ENCODE measurements at places on chromosomes 13 and 19.
A peak's percentile ranks its signal among the peaks of the same experiment; 100 is the strongest.

DNA sequence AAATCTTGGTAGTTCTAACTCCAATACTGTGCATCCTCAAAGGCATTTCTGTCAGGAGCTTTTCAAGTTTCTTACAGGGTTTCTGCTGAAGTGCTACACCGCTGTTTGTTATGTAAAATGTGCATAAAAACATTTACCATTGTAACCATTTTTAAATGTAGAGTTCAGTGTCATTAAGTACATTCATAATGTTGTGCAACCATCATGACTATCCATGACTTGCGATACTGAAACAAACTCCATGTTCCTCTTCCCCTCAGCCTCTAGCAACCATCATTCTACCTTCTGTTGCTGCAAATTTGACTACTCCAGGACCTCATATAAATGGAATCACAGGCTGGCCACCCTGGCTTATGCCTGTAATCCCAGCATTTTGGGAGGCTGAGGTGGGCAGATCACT is 14.4 kb upstream of the SLC25A42 start:
- DNase-seq = peak; percentile 36

DNA sequence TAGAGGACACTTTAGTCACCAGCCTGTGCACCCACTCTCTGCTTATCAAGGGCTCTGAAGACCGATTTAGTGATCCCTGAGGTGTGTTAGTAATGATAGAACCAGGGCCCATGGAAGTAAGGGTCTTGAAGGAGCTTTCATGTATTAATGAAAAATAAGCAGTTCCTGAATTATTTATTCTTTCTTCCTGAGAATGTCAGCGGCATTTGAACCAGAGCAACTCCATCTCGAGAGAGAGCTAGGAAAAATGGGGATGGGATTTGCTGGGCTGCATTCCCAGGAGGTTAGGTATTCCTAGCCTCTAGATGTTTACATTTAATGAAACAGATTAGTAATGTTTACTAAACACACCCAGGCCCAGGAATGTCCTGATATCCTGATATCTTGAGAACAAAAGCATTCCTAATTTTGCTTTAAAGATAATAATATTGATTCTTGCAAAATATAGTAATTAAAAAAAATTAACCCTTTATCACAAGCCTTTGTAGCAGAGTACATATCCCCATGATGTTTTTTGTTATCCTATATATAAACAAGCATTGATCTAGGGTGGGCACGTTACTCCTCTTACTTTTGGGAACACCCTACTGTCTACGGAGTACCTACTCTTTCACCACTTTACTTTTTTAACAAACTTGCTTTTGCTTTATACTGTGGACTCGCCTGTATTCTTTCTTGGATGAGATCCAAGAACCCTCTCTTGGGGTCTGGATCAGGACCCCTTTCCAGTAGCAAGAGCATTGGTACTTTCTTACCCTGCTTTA is 63.1 kb downstream of the COG3 start:
- no peak for DNase-seq

DNA sequence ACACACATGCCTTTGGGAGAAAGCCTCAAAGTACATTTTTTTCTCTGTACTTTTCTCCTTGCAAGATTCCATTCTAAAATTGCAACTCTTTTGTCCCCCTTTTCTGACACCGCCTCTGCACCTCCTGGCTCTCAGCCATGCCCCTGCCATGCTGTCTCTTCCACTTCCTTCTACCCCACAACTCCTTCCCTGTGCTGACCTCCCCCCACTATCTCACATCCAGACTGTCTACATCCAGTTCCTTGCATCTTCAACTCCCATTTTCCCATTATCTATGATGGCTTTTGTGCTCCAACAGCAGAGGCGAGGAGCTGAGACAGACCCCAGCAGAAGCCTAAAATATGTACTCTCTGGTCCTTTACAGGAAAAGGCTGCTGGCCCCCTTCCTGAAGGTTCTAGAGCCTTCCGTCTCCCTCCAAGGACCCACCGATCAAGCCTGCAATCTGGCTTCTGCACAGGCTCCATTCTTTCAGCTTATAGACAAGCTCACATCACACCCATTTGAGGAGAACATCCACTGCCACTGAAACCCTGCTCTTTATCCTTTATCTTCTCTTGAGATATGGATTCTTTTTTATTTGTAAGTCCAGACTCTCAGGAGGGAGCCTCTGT is 50.2 kb downstream of the RFX2 start:
- DNase-seq = no peak

- no peak for DNase-seq
Observed at GRCh38 chr13:98410612-98411011, 166.3 kb downstream of the STK24 start.

- no peak for DNase-seq
Observed at GRCh38 chr19:8096071-8096470, 43.5 kb downstream of the CCL25 start.

DNA sequence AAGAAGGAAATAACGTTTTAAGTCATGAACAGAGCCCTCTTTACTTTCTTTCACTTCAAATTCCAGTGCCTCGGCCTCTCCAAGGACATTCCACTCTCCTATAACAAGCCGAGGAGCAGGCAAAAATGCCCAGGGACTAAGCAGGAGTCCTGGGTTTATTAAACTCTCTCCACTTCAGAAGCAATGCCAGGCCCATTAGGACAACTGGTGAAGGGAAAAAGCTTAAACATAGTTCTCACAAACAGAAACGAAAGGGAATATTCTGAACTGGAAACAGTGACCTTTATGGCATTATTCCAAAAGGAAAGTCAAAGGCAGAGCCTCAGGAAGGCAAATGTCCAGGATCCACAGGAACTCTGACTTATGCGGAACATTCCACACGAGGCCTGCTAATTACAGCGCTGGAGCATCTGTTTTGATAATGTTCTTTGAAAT is 30.9 kb upstream of the MED4 start:
- DNase-seq = peak; percentile 49

GRCh38 chr19:36849701-36850558 is 746 bp upstream of the ZNF345 start:
- DNase-seq = peak; percentile 89

DNA sequence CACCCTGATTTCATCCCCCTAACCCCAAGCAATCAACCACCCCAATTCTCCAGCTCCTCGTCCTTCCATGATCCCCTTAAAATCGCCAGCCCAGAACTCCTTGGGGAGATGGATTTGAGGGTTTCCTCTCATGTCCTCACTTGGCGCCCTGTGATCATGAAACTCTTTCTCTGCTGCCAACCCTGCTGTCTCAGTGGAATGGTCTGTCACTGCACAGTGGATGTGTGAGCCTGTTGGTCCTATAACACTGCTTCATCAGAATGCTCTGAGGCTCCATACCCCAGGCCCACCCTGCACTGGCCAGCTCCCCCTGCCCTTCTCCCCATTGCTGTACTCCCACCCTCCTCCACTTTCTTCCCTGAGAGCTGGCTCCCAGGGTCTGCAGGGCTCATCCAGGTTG is 12.6 kb upstream of the ZNF792 start:
- DNase-seq = no peak

- DNase-seq = no peak
Observed at GRCh38 chr13:70723732-70724131, 615.5 kb upstream of the KLHL1 start.

- DNase-seq = no peak
Observed at GRCh38 chr13:61286148-61286745, 129.4 kb downstream of the PCDH20 start.
